ENCODE measurements at places on chromosomes 3 and 15. TPM values are rescaled to one million over a fixed set of nuclear protein-coding genes. Genes with fewer than 3 reads are reported as not detected.

GRCh38 chr3:137071104-137071503, 113.3 kb downstream of the IL20RB start:
- no peak for DNase-seq

DNA sequence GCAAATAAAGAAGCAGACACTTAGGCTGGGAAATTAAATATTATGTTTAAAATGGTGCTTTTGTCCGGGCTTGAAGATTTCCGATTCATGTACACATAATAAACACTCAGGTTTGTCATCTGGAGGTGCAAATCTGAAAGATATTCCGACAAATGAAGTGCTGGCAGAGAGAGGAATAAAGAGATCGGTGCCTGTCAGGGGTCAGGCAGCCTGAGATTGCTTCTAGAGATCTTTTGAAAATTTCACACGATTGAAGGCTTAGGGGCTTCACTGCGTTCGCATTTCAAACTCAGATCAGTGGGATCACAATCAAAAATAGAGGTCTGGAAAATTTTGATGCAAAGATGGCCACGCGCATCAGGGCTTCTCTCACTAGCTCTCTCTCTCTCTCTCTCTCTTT, 33.2 kb downstream of the NR2F2 start:
- no peak for DNase-seq

DNA sequence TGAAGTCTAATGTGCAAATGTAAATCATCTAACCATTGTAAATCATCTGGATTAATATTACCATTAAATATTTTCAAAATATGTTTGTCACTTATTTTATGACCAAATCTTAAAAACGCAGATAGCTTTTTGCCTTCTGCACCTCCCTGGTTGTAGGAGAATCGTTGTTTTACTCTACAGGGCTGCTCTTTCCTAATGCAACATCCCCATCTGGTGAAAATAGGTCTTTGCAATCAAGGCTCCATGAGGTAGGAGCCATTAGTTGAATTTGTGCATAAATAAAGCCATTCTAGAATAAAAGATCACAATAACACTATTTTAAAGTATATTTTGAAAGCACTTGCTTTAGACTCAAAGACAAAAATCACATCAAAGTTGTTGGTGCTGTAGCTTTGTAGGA, 535.6 kb upstream of the AGTR1 start:
- no peak for DNase-seq

DNA sequence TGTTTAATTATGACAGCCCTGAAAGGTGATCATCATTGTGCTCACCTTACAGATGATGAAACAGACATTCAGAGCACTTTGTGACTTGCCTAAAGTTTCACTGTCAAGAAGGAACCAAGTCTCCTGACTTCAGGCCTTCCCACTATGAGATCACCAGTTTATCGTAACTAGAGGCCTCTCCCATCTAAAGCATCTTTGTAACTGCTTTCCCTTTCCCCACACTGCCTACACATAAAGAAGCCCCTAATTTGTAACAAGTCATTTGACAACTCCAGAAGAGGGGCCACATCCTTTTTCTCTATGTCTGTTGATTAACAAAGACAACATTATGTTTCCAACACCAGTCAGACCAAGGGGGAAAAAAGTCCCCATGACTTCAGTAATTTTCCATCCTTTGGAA, 1.1 kb downstream of the KLHL6 start:
- no peak for DNase-seq

The XYLB gene
- 2.0 TPM for total RNA-seq

DNA sequence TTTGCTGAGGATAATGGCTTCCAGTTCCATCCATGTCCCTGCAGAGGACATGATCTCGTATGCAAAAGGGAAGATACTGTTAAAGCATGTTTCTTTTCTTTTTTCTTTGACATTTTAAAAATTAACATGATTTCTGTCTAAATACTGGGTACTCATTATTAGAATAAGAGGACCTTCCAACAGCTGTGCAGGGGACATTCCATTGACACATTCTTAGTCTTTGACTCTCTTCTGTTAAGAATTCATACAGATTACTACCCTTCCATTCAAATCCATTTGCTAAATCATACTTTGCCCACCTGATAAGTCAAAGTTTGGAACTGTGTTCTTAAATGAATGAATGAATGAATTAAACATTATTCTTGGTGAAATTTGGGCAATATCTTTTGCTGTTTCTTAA, 5.1 kb upstream of the CP start:
- no peak for DNase-seq

GRCh38 chr3:105274958-105275357, 91.8 kb upstream of the ALCAM start:
- no peak for DNase-seq

- DNase-seq, result no peak
These were observed 31.5 kb upstream of the TM4SF4 start for GRCh38 chr3:149442851-149443544.

DNA sequence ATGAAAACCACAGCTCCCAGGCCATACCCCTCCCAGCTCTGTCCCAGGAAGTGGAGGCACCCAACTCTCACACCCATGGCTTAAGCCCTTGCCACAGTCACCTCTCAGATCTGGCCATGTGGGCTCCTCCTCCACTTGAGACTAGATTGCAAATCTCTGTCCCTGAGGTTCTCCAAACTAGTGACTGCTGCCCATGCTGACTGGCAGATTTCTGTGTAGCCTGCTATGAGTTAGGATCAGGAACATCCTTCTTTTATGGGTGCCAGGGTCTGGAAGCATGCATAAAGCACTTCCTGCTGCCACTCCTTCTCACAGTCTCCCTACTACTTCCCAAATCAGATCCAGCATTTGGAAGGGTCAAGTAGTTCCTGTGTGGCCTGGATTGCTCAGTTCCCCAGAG, 59.6 kb upstream of the GOLIM4 start:
- DNase-seq, result no peak

Data from suprapubic skin (tissue), 4 donors.